Hematopoietic multipotent progenitor cell treated with erythropoietin and hydrocortisone succinate and interleukin-3 and kit ligand, for 17 days (in vitro differentiated cells): ENCODE measurements at places on chromosomes 1 and 21.

- no peak for DNase-seq
Measured at GRCh38 chr1:76247261-76247852, 172.8 kb downstream of the ST6GALNAC3 start.

DNA sequence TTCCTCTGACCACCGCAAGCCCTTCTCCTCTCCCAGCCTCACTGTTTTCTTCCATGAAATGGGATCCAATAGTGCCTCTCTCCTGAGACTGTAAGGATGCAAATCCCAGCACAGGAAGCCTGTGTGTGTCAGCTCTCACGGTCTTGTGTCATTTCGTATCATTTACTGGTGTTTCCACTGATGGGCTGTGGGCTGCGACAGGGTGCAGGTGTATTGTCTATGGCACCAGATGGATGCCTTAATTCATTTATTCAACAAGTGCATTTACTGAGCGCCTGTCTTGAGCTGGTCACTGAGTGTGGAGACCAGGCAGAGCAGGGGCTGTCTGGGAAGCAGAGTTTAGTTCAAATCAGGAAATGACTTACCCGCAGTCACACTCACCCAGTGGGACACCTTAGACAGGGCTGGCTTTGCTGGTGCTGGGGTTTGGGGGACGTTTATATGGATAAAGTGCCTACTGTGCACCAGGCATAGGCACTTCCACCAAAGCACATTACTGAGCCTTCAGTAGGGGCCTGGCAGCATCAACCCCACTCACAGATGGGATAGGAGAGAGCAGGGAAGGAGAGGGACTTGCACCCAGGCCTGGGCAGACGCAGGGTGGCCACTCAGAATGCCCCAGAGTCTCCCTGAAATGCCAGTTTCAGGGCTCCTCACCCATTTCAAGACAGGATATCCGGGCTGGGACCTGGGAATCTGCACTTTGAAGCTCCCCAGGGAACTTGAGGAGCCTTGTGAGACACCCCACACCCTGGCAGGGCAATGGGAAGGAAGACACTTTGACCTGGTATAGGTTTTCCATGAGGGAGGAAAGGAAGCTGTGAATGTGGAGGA is 398.9 kb downstream of the MATN1 start:
- no peak for DNase-seq

DNA sequence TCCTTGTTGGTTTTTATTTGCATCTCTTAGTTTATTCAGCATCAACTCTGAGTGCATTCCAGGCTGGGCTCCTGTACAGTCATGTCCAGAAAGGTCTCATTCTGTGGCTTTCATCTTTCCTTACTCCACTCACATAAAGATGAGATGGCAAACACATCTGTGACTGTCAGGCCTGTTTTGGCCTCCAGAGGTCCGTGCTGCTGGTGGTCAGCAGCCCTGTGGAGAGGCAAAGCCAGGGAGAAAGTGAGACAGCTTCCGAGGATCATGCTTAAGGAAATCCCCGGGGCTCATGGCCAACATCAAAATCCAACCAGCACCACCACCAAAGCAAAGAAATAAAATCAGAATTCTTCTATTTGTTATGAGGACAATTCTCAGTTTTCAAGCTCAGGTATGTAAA is 96.1 kb upstream of the HIVEP3 start:
- no peak for DNase-seq

GRCh38 chr1:76868154-76868882 is 1.0 kb downstream of the ST6GALNAC5 start:
- DNase-seq, result no peak

DNA sequence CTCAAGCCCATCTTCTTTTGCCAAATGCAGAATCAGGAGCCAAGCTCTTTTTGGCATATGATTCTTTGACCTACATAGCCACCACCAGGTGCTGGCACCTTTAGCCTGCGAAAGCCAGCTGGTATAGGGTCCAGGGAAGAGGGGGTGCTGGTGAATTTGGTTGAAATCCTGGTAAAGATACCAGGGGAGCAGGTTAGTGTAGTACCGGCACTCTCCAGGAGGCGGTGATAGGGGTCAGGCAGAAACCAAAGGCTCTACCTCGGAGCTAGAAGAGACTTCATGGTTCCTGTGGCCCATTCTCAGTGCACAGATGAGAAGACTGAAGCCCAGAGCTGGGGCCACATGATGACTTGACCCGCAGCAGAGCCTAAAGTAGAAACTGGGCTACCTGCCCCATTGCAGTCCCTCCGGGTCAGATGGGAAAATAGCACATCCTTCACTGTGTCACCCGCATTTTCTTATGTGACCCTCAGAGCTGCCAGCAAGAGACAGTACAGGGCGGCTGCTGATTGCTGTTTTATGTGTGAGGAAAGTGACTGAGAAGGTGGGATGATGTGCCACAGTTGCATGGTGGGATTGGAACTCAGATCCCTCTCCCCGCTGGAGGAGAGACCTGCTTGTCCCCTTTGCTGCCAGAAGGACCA is 36.0 kb upstream of the IL19 start:
- DNase-seq, result peak; percentile 45

DNA sequence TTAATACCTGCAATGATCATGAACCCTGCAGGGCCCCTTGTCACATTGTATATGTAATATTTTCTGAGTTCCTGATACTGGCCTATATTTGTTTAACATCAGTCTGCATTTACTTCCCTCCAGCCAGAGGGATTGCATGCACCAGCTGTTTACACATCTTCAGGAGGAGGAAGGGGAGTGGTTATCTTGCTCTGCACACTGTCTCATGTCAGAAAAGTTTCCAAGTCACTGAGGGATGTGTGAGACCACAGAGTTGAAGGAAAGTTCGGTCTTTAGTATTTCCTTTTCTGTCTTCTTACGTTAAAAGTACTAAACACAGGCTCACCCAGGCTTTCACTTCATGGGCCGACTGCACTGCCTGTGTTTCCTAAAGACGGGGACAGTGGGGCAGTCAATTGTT is 574.1 kb downstream of the LMO4 start:
- DNase-seq, result no peak

GRCh38 chr1:77652268-77652667 is 30.2 kb downstream of the ZZZ3 start:
- DNase-seq, result no peak

DNA sequence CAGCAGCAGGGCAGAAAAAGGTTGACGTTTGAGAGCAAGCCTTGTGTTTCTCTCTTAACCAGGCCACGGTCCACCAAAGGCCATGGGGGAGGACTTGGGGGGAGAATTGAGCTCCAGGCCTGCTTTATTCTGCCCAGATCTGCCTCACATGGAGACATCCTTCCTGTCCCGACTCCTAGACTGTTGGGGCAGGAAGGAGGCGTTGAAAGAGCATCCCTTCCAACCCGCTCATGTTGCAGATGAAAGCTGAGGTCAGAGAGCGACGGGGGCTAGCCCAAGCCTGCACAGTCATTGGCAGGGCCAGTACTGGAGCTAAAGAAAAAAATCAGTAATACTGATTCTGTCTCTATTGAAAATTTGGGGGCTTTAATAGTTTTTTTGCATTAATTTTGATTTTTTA is 46.6 kb downstream of the MYOM3 start:
- no peak for DNase-seq

GRCh38 chr21:31482460-31482859 is 138.4 kb upstream of the TIAM1 start:
- no peak for DNase-seq

- no peak for DNase-seq
Measured at GRCh38 chr1:189524501-189524900, 953.2 kb downstream of the BRINP3 start.

- DNase-seq, result no peak
Measured at GRCh38 chr1:55781003-55781402, 565.8 kb upstream of the USP24 start.
